ENCODE measurements at places on chromosomes 6 and 20.

GRCh38 chr6:3303795-3304411, 45.2 kb downstream of the PSMG4 start:
- DNase-seq, result no peak

DNA sequence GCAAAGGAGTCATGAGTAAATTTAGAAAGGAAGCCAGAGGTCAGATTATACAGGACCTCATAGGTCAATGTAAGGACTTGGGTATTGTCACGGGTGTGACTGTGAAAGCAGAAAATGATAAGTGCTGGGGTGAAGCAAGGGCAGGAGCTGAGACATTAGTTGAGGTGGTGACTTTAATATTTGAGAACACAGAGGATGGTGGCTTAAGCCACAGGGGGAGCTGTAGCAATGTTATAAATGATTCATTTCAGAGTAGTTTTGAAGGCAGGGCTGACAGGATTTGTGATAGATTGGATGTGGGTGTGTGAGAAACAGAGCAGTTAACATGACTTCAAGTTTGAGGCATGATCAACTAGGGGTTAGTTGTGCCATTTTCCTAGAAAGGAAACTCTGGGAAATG, 659.9 kb downstream of the EPM2A start:
- no peak for DNase-seq

DNA sequence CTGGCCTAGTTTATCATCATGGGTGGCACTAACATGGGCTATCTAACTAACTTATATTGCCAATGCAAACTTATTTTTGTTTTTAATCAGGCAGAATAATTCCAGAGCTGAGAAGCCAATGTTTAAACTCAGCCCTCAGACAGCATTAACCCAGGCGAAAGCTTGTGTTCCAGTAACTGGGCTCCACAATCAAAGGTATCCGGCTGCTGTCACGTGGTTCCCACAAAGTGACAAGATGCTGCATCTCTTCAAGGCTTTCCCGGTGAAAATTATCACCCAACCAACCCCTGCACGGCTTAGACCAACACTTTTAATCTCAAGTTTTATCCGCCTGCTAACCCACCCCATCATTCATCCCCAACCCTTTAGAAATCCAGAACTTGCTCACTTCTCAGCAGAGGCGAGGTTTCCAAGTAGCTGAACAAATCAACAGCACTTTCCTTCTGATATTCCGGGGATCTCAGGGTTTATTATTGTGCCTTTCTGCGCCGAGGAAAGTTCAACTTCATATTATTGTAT, 885 bp downstream of the MTCL3 start:
- no peak for DNase-seq

- no peak for DNase-seq
Observed at GRCh38 chr6:169165561-169166300, 87.9 kb downstream of the THBS2 start.

GRCh38 chr6:155894758-155895157, 439.1 kb upstream of the NOX3 start:
- DNase-seq, result no peak

DNA sequence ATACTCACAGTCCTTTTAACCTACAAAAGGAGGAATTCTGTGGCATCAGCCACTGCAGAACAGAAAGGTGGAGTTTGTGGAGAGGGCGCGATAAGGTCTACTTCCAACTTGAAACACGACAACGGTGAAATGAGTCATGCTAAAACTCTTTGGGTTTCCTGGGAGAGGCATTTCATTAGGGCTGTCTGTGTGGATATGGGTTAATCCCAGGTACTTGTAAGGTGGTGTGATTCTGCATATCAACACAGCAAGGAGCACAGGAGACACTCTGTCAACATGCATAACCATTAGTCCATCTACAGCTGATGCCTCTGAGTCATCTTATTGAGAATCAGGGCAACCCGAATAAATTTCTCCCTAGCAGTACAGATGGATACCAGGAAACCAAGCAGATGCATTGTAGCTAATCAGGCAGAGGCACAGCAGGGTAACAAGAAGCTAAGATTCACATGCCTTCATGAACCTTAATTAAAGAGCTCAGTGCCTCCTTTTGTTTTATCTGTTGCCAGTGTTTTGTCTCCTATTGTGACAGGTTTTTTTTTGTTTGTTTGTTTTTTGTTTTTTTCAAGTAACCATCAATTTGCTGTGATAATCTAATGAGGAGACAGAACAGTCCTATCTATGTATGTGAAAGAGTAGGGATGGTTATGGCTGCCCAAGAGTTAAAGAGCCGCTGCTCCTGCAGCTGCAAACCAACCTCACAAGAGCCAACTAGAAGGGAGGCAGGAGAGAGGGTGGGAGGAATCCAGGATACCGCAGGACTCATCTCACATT, 315.8 kb upstream of the SOX4 start:
- no peak for DNase-seq

GRCh38 chr6:28135393-28135792, 6.3 kb upstream of the ZKSCAN8 start:
- no peak for DNase-seq

DNA sequence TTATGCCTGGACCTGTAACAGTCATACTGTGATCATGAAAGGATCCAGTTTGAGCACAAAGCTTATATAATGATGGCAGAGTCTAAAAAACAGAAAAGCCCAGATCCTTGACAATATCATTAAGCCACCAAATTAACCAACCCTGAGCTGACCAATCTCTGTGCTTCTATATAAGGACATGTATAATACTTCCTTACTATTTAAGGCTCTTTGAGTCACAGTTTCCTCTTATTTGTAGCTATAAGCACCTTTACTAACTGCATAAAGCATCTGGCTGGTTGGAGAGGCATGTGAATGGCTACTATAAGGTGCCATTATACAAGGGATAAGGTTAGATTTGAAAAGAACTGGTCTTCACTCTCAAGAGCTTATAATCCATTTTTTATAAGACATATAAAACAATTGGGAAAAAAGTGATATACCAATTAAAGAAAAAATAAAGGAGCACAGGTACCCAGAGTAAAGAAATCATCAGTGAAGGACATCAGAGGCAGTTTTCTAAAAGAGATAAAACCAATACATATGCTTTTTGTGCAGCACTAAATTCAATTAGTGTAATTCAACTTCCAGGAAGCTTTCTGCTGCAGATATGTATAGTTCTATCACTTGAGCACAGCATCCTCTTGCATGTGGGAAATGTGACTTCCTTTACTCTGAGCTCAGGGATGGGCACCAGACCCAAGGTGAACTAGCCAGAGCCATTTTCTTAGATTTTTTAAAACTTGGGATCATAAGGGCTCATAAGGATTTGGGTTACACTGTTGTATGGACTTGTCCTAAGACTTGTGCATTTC, 121.0 kb downstream of the BTBD9 start:
- DNase-seq, result no peak

DNA sequence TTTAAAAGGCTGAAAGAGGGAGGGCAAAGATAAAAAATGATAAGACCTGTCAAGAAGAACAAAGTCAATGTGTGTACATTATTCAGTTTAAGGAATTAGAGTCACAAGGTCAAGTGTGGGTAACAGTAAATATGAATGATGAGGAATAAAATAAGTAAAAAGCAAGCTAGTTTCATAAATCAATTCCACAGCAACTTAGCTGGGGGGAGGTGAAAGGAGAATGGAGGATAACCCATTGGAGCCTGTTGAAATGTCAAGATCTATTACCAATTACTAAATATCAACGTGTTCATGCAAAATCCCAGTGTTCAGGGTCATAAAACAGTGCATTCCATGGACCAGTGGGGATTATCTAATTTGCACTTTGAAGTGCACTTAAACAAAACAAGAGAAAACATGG, 242.9 kb downstream of the TBX18 start:
- no peak for DNase-seq

DNA sequence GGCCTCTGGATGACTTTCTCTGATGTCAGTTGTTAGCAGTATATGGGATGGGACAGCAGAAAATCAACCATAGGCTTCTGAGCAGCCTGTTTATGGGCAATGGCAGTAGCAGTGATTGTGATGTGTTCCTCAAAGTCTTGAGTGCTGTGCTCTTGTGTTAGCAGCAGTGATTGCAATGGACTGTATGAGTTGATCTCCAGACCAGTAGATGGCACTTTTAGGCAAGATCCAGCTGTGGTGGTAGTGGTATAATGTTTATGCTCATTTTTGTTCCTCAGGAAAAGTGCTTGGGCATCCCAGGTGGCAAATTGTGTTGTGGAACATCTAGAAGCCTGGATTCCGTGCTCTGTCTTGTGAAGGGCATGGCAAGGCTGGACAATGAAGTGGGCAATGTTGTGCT, 181.6 kb upstream of the SYNCRIP start:
- no peak for DNase-seq

GRCh38 chr6:142913511-142914047, 31.4 kb downstream of the HIVEP2 start:
- DNase-seq, result no peak

DNA sequence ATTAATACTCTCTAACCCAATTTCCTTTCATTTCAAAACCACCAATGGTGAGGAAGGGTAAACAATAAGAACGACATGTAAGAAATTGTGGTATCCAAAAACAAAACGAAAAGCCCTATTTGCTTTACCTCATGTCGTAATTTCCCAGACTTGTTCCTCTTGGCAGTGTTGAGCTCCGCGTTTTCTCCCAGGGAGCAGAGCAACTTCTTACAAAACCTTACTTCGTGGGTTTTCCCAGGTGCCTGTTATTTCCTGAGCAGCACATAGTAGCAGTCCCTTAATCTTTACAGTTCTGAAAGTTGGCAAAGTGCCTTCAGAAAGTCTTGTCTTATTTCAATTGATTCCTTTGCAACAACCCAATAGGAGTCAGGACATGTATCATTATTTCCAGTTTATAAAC, 207.9 kb upstream of the MARCKS start:
- no peak for DNase-seq

- no peak for DNase-seq
Observed at GRCh38 chr6:19410481-19410880, 426.7 kb upstream of the ID4 start.

DNA sequence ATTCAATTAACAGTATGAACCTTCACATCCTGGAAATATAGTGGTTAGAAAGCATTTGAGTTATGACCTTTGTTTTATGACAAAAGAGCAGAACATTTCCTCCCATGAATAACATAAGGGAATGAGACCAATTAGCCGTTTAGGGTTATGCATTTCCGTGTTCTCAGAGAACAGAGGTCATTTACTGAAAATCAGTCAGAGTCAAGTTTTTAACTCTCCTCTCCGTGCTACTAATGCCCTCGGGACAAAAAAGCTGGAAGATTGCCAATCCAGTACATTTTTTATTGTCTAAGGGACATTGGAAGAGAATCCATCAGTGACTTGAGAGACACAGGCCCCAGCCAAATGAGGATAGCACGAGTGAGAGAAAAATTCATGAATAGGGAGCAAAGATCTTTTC, 632.7 kb downstream of the RFPL4B start:
- DNase-seq, result peak; percentile 18

GRCh38 chr20:52880259-52880658, 91.9 kb upstream of the TSHZ2 start:
- DNase-seq, result no peak

- no peak for DNase-seq
Observed at GRCh38 chr6:81085431-81085790, 667.1 kb downstream of the TENT5A start.

DNA sequence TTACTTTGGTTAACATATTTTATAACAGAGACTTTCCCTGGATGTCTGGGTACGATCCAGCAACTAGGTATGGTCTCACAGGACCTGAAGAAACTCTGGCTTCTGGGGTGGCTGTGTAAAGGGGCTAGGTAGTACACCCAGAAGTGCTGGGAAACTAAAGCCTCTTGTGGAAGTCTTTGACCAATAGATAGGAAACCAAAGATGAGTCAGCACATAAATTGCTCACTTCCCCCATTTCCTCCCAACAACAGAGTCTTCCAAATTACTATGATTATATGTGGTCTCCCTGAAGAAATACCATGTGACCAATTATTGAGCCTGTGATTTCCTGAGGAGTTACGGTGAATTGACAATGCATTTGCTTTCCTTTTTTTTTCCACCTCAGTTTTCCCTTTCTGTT, 26.8 kb upstream of the TBX18 start:
- no peak for DNase-seq

GRCh38 chr6:34243131-34243771, 5.6 kb downstream of the SMIM29 start:
- no peak for DNase-seq

DNA sequence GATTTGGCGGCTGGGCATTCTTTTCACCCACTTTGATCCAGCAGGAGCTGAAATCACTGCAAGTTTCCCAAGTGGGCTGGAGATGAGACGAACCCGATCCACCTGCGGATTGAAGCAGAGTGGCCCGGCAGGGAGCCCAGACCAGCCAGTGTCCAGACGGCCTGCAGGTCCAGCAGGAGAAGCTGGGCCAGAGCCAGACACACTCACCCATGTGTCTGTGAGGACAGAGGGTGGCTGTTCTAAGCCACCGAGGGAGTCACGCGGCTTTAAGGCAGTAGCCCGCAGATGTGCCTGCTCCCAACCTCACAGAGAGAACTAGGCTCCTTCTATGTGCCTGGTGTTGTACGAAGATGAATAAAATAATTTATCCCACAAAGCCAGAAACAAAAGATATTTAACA, 200.7 kb downstream of the WDR27 start:
- DNase-seq, result no peak

GRCh38 chr6:14734416-14735340, 511.2 kb upstream of the JARID2 start:
- no peak for DNase-seq

GRCh38 chr6:30705620-30706019, 11.5 kb downstream of the MDC1 start:
- no peak for DNase-seq

DNA sequence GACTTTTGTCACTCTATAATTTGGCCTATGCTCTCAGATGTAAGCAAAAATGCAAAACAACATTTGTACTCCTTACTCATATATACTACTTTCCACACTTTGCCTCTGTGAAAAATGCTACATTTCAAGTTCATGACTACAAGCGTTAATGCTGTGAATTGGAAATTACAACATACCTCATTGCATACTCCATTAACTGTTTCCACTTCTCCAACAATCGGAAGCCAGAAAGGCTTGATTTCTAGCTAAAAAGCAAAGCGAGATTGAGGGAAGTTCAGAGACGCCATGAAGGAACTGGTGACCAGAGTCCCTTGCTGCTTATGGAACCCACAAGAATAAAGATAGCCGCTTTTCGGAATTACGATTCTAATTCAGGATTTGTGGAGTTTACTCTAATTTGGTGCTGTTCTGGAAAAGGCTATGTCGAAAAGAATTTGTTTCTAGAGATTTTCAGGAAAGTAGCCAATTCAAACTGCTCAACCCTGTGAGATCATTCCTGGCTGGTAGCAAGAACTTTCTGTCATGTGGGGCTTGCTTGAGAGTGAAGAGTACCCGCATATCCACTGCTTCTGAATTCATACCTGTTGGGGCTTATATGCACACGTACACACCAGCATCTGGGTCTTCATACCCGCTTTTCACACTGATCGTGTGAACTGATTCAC, 98.0 kb upstream of the CITED2 start:
- no peak for DNase-seq
